ENCODE measurements at places on chromosomes 5 and 9.

- no peak for DNase-seq
Measured at GRCh38 chr9:92988215-92988768, 41.0 kb downstream of the FGD3 start.

DNA sequence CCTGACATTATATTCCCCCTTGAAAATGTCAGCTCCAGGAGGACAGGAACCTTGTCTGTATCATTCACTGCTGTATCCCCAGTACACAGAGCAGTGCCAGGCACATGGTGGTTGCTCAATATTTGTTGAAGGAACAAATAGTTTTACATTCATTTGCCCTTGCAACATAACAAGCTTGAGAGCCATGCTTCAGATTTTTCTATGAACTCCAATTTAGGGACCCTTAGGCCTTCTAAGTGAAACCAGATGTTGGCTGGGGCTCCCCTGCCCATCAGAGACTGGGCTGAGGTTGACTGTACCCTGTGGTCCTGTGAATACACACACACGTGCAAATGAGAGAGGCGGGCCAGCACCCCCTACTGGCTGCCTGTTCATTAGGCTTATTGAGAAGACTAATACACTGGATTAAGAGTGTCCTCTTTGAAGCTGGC lies 214.9 kb upstream of the WWC1 start:
- DNase-seq: no peak

GRCh38 chr5:124252747-124253146 lies 493.7 kb downstream of the ZNF608 start:
- no peak for DNase-seq

GRCh38 chr9:13292782-13293181 lies 13.3 kb upstream of the MPDZ start:
- DNase-seq: no peak

DNA sequence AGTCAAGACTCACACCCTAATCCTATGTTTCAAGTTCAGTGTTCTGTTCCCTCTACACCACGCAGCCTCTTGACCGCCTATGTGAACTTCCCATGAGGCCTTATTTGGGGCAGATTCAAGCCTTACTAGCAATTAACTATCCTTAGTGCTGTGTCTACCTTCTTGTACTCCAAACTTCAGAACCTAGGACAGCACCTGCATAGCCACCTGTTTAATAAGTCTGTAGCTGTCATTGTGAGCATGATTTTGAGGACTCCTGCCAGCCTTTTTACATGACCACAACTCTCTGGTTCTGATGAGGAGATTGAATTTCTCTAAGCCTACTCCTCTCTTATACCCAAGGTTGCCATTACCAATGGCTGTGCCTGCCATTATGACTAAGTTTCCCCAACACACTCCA lies 50.8 kb upstream of the PCSK1 start:
- DNase-seq: no peak

DNA sequence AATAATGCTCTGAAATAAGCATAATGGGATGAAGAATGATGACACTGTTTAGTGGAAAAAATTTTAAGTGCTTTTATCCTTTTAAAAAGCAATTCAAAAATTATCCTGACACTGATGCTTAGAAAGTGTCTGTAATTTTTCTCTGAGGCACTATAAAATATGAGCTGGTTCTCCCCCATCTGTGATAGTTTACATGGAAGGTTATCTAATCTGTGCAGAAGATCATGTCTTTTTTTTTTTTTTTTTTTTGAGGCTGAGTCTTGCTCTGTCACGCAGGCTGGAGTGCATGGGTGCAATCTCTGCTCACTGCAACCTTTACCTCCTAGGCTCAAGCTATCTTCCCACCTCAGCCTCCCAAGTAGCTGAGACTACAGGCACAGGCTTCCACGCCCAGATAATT lies 15.2 kb upstream of the TAF11L2 start:
- DNase-seq: no peak

GRCh38 chr5:15105799-15106393 lies 234.3 kb upstream of the ANKH start:
- no peak for DNase-seq

DNA sequence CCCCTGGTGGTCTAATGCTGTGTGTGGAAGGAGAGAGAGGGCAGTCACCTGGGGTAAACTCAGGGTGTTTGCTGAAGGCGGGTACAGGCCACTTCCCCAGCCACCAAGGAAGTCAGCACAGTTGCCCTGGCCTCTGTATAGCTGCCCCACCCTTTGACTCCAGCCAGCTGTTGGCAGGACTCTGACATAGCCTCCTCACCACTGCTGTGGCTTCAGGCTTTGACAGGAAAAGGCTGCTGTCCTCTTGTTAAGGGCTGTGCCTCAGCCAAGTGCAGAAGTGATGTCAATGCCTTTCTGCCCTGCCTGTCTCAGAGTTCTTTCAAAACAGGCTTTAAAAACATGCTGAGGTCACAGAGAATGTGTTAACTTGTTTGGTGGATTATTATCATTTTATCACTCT lies 487.2 kb upstream of the KLF4 start:
- DNase-seq: no peak

- no peak for DNase-seq
Measured at GRCh38 chr9:20111173-20111843, 322.5 kb upstream of the SLC24A2 start.

DNA sequence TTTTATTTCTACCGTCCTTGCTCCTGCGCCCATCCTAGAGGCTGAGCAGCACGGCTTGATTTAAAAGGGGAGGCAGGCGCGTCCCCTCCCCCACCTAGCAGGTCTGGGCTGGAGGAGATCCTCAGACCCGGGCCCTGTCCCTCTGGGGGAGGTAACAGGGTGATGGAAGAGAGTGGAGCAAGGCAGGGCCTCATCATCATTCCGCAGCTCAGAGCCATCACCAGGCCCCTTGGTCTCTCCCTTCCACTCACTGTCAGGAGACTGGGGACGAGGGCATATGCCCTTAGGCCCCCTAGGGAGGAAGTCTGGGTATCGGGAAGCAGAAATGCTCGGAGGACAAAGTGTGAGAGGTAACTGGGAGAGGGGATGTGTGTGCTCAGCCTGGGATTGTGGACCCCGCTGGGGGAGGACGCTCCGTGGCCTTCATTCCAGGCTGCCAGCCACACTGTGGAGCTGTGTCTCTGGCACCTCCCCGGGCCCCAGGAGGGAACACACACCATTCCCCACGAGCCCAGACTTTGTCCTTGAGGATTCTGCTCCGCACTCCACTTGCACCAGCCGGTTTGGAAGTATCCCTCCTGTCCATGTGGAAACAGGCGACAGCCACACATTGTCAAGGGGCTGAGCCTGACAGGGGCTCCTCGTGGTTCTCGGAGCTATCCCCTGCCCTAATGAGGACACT lies 761 bp downstream of the REEP2 start:
- no peak for DNase-seq

DNA sequence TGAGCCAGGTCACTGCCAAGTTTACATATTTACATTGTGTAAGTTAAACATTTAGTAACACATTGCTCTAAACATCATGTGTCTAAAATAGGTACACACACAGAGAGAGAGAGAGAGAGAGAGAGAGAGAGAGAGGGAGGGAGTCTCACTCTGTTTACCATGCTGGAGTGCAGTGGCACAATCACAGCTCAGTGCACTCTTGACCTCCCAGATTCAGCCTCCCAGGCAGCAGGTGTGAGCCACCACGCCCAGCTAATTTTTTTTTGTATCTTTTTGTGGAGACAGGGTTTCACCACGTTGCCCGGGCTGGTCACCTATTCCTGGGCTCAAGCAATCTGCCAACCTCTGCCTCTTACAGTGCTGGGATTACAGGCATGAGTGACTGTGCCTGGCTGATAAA lies 1045.3 kb downstream of the TLE1 start:
- DNase-seq: no peak

- no peak for DNase-seq
Measured at GRCh38 chr5:142053426-142054151, 40.8 kb upstream of the GNPDA1 start.

GRCh38 chr5:140795259-140795641 lies 598 bp downstream of the PCDHA2 start:
- no peak for DNase-seq

GRCh38 chr5:154444556-154445421 lies 1.0 kb upstream of the SAP30L start:
- DNase-seq: no peak

- DNase-seq: no peak
Measured at GRCh38 chr5:154620411-154620810, 134.8 kb upstream of the LARP1 start.

DNA sequence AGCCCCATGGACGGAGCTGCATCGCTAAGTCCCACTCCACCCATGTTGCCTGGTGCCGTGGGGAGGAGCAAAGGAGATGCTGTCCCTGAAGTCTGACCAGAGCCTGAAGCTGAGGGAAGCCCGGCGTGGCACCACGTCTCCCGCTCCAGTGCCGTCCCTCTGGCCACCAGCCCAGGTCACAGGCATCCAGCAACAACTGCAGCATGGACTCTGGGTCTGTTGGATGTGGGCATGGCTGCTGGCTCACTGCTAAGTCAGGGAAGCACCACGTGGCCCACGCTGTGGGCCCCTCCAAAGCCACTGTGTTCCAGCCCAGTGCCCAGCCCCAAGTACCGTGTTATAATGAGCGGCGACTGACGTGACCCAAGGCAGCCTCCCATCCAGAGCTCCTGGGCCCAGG lies 112.6 kb downstream of the SYK start:
- DNase-seq: peak; percentile 9

- no peak for DNase-seq
Measured at GRCh38 chr5:6450319-6450833, 1.7 kb downstream of the UBE2QL1 start.

GRCh38 chr9:116237456-116237855 lies 83.9 kb downstream of the PAPPA start:
- DNase-seq: no peak

DNA sequence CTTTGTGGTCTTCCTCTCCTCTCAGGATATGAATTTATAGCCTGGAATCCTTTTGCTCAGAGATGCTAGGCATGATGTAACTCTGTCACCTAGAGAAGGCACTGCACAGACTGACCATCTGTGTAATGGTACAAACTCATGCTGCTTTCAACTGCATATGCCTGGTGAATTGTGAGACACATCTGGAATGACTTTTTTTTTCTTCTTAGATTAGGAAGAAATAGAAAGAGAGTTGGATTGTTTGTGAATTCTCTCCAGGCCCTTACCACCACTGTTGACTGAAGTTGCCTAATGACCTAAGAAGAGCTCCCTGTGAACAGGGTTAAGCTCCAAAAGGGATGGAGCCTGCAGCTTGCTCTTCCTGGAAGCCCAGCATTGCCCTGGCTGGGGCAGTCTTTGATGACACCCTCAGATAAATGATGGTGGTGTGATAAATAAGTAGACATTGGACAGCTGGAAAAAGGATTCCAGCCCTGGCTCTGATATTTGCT lies 47.8 kb upstream of the TRIM32 start:
- no peak for DNase-seq

GRCh38 chr5:170761048-170761707 lies 22.3 kb upstream of the GABRP start:
- no peak for DNase-seq

- peak; percentile 58 for DNase-seq
Measured at GRCh38 chr9:99057665-99058625, 47.0 kb upstream of the TGFBR1 start.

- no peak for DNase-seq
Measured at GRCh38 chr5:106094204-106094607, 1576.5 kb downstream of the EFNA5 start.

- DNase-seq: no peak
Measured at GRCh38 chr5:171270136-171270535, 38.9 kb upstream of the TLX3 start.

- DNase-seq: no peak
Measured at GRCh38 chr5:5738797-5739489, 316.5 kb downstream of the ICE1 start.

DNA sequence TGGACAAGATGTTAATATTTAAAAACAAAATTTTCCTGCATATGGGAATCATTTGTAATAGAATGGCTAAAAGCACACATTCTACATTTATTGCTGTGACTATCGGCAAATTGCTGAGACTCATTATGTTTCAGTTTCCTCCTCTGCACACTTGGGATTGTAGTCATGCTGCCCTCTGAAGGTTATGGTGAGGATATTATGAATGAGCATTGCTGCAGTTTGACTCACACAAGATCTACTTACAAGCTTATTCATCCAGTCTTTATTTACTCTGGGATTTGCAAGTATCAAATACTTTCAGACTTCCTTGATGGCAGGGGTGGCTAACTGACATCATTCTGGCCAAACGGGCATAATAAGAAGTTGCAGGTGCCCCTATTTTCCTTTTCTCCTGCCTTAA lies 9.5 kb upstream of the NFIL3 start:
- no peak for DNase-seq

DNA sequence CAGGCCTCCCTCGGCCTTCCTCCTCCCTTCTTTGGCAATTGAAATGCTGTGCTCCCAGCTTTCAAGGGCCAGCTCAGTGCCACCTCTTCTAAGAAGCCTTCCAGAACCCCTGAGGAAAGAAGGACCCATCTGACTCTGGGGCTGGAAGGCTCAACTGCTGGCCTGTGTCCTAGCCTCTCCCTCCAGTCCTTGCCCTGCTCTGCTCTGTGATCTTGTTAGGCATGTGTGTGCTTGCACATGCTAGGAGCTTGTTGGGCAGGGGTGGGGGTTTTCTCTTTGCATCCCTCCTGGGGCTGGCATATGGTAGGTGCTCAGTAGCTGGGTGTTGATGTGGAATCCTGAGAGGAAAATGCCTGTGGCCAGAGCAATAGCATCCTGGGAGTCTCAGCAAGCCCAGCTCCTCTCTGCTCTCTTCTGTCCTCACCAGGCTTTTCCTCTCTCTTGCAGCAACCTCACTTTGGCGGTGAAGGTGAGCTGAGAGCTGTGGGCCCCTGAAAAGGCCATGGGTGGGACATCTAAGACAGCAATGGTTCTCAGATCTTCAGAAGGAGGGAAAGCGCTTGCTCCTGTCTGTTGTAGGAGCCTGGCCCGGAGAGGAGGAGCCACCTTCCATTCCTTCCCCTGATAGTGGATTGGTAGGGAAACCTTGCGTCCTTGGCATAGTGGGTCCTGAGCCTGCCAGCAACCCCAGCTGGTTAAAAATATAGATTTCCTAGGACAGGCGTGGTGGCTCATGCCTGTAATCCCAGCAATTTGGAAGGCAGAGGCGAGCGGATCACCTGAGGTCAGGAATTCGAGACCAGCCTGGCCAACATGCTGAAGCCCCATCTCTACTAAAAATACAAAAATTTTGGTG lies 9.9 kb downstream of the DOLK start:
- no peak for DNase-seq

DNA sequence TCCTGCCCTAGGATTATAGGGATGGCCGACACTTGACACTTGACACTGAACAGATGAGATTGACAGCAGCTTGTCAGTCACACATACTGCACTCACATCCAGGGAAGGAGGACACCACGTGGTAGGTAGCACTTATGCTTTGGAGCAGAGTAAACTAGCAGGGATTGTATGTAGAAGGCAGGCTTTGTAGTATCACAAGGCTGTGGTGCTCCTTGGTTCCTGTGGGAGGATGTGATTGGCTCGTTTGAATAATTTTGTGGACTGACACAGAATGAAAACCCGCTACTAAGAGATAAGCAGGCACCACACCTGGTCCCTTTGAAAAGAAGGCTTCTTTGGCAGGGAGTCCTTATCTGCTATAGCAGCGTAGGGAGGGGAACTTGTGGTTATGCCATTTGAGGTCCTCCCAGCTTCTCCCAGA lies 63.6 kb upstream of the IL12B start:
- no peak for DNase-seq

All from CD8-positive, alpha-beta T cell (primary cell).